Activated T-helper 1 cell treated with anti-CD3 and anti-CD28 coated beads, Interleukin-2, amount 50 U/mL, for 16 hours (primary cell): ENCODE measurements at places on chromosomes 5 and 9.

- no peak for DNase-seq
Observed at GRCh38 chr5:14129123-14129522, 14.0 kb upstream of the TRIO start.

DNA sequence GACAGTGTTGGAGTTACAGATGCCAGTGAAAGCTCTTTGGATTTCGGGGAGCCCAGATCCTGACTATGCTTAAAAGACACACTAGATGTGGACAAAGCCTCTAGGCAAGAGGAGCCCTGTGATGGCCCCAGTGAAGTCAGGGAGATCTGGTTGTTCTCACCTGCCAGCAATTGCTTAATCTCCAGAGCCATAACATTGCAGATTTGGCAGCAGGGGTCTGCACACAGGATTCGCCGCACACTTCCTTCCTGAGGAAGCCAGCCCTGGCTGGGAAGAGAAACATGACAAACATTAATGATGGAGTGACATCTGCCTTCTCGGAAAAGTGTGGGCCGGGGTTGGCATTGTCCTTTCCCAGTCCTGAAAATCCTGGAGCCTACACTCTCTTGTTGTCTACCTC is 65.2 kb upstream of the PHF24 start:
- DNase-seq: no peak

DNA sequence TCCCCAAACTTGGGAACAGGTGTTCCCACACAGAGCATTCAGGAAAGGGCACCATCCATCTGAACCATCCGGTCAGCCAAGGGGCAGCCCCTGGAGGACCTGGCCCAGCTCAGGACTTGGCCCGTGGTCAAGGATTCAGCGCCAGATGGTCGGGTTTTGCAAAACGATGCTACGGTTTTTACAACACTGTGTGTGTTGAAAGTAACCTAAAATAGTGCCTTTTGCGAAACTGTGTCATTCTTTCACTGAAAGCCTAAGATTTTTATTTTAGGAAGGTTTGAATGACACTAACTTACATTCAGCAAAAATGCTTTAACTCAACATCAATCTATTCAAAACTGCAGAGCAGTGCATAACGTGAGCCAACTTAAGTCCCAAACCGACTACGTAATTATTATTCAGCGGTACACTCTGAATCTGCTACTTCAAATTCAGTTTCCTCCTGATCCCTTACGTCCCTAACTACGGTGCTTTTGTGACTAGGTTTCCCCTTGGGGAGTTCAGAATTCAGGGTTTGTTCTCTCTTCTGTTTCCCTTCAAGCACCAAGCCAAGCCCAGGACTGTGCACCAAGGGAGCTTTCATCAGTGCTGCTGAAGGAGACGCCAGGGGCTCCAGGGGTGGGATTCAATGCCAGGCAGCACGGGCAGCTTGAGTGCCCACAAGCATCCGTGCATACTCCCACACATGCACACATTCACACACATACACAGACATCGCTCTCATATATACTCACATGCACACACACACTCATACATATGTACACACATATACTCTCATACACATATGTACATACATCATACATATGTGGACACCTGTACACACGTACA is 25.8 kb downstream of the LPCAT1 start:
- no peak for DNase-seq

DNA sequence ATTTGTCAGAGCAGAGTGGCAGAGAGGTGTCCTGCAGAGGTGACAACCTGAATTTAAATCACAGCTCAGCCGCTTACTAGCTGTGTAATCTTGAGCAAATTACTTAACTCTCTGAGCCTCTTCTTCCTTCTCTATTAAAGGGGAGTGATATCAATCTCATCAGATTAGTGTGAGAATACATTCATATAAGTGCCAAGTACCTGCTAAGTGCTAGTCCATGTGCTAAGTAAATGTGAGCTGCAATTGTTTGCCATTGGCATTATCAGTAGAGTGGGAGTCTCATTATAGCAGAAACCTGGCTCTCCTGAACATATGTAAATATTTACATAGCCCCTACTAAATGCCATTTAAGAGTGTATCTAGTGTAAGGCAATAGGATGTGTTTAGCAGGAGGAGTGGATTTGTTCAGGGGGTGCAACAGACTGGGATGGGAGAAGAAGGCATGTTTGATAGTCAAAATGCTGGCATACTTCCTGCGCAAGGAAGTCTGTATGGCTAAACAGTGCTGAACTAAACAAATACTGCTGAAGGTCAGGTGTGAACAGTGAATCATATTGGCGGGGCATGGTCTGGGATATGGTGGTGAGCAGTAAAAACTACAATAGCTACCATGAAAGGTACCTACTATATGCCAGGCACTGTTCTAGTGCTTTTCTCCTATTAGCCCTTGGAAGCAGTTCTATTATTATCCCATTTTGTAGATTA is 74.5 kb downstream of the F2RL2 start:
- DNase-seq: no peak

GRCh38 chr5:162657076-162657475 is 589.5 kb downstream of the GABRG2 start:
- DNase-seq: no peak

DNA sequence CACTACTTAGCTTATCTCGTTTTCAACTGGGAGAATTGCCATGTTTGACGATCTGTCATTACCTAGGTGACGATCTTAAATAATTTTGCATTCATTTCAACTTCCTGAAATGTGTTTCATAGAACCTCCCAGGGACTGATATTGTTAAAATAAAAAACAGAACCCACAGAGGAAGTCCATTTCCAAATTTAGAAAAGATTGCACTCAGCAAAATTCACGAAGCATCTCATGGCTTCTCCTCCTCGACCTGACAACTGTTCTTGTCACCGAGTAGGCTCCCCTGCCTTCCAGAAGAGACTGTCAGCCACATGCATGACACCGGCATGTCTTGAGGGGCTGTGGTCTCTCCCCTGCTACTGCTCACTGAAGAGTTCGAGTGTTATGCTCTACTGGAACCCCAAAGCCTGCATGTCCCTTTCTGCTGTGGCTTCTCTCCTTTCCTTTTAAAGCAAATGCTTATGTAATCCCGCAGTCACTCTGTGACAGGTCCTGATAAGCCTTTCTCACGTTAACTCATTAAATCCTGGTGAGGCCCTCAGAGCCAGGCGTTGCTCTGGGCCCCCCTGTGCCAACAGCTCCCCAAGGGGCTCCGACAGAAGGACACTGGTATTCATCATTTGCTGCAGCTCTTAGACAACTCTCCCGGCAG is 26.8 kb upstream of the ANKRD33B start:
- no peak for DNase-seq

DNA sequence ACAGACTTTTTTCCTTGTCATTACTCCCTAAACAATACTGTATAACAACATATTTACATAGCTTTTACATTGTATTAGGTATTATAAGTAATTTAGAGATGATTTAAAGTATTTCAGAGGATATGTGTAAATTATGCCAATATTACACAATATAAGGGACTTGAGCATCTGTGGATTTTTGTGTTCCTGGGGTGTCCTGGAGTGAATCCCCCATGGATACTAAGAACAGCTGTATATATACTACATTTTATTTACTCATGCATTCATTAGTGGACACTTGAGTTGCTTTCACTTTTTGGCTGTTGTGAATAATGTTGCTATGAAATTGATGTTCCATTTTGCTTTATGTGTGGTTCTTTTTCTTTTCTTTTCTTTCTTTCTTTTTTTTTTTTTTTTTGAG is 348.8 kb downstream of the SH3GL2 start:
- DNase-seq: no peak

GRCh38 chr9:98551511-98552286 is 157.0 kb downstream of the GABBR2 start:
- DNase-seq: no peak

GRCh38 chr5:36928947-36929346 is 52.4 kb downstream of the NIPBL start:
- DNase-seq: no peak

DNA sequence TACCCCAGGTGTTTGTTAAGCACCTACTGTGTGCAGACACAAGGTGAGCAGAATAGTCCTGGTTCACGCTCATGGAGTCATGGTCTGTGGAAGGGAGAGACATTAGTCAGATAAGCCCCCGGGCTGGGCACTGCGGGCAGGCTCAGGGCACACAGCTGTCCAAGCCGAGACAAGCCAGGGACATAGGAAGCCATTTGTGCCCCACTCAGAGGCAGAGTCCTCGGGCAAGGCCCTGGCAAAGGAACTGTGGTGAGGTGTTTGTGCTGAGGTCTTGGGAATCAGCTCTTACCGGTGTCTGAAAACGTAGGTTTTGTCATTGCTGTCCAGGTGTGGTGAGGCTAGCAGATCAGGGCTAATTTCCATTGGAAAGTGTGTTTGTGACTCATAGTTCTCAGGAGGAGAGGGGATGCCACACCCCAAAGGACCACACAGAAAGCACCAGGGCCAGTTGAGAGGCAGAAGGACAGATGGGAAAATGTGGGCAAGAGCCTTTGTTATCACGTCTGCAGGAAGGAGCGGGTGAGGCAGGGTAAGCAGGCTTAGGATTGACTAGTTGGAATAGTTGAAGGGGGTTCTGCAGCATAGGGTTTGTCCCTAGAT is 46.1 kb upstream of the NEURL1B start:
- DNase-seq: no peak

DNA sequence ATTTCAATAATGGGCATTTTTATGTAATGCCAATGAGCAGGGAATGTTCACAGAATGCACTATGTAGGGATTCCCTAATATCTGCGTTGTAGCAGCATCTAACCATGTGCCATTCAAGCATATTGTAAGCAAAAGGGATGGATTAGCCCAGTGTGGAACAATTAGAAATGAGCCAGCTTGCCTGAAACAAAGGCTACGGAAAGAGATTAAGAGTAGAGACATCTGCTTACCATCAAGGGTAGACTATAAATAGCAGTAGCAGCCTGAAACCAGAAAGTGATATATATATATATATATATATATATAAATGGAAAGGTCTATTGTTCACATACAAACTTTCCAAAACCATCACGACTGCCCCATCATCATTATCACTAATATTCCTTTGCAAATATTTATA is 31.9 kb upstream of the CEP120 start:
- DNase-seq: no peak

GRCh38 chr5:174340226-174340625 is 294.7 kb downstream of the NSG2 start:
- DNase-seq: no peak

- no peak for DNase-seq
Observed at GRCh38 chr5:128216860-128217531, 133.4 kb downstream of the SLC12A2 start.

- no peak for DNase-seq
Observed at GRCh38 chr5:43255704-43256103, 57.5 kb downstream of the HMGCS1 start.

DNA sequence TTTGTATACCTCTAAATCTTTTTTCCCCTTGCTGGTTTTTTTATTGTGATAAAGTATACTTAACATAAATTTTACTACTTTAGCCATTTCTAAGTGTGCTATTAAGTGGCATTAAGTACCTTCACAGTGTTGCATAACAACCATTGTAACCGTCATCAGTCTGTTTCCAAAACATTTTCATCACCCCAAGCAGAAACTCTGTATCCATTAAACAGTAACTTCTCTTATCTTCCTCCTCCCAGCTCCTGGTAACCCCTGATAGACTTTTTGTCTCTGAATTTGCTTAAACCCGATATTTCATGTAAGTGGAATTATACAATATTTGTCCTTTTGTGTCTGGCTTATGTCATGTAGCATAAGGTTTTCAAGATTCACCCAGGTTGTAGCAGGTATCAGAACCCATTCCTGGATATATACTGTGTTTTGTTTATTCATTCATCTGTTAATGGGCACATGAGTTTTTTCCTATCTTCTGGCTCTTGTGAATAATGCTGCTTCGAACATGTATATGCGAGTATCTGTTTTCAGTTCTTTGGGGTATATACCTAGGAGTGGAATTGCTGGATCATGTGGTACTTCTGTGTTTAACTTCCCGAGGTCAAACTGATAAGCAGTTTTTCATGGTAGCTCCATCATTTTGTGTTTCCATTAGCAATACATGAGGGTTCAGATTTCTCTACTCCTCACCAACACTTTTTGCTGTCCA is 66.4 kb downstream of the EHMT1 start:
- no peak for DNase-seq

GRCh38 chr5:114120166-114120565 is 241.7 kb upstream of the KCNN2 start:
- no peak for DNase-seq

- DNase-seq: no peak
Observed at GRCh38 chr9:134459164-134459563, 132.9 kb downstream of the RXRA start.

GRCh38 chr5:88109818-88110217 is 158.8 kb downstream of the TMEM161B start:
- DNase-seq: no peak

- DNase-seq: no peak
Observed at GRCh38 chr5:124410539-124411488, 335.6 kb downstream of the ZNF608 start.

- peak; percentile 42 for DNase-seq
Observed at GRCh38 chr9:120931231-120932085, 4.9 kb upstream of the TRAF1 start.

- no peak for DNase-seq
Observed at GRCh38 chr9:129275626-129276247, 97.7 kb upstream of the IER5L start.

- no peak for DNase-seq
Observed at GRCh38 chr9:19947996-19948395, 159.2 kb upstream of the SLC24A2 start.

GRCh38 chr9:32596096-32596865 is 23.3 kb upstream of the NDUFB6 start:
- DNase-seq: no peak

GRCh38 chr5:13941468-13941867 is 3.0 kb downstream of the DNAH5 start:
- no peak for DNase-seq

DNA sequence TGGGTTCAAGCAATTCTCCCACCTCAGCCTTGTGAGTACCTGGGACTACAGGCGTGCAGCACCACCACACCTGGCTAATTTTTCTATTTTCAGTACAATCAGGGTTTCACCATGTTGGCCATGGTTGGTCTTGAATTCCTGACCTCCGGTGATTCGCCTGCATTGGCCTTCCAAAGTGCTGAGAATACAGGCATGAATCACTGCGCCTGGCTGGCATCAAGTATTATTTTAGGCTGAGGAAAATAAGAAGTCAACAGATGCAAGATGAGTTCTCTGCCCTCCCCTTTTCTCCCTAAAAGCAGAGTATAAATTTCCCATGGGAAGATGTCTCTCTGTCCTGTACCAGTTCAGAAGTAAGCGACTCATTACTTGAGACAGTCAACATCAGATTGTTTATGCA is 71.5 kb downstream of the ELAVL2 start:
- no peak for DNase-seq

DNA sequence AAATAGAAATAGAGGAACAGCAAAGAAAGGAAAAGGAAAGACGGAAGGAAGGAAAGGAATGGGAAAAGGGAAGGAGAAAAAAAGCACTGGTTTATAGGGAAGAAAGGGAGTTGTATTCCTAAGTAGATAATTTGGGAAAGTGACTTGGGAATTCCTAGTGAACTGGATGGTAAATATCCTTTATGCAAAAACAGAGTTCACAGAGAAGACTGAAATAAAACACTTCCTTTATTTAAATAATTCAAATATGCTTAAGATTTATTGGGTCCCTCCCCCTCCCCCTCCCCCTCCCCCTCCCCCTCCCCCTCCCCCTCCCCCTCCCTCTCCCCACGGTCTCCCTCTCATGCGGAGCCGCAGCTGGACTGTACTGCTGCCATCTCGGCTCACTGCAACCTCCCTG is 69.4 kb downstream of the PJA2 start:
- DNase-seq: no peak
